ENCODE measurements at places on chromosomes 5 and 9.

GRCh38 chr5:102532123-102532522 lies 33.3 kb upstream of the SLCO6A1 start:
- DNase-seq: no peak

GRCh38 chr9:23254404-23255184 lies 571.4 kb downstream of the ELAVL2 start:
- DNase-seq: no peak

GRCh38 chr9:115058684-115059315 lies 59.2 kb downstream of the TNC start:
- no peak for DNase-seq

- no peak for DNase-seq
Observed at GRCh38 chr5:91632871-91633270, 249.8 kb upstream of the ARRDC3 start.

DNA sequence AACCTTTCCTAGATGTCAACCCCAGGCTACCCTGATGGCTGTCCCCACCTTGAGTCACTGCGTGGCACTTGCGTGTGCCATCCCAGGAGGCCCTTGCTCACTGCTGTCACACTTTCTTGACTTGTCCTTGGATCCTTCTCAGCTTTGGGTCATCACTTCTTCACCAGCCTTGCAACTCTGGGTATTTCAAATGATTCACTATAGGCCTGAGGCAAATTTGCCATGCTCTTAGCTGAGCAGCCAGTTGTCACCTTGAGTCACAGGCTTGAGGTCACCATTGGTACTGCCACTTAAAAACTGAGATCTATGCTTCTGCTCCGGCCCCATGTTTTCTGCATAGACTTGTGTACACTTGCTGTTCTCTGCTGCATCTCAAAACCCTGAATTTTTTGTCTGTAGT lies 84.7 kb downstream of the BASP1 start:
- no peak for DNase-seq

DNA sequence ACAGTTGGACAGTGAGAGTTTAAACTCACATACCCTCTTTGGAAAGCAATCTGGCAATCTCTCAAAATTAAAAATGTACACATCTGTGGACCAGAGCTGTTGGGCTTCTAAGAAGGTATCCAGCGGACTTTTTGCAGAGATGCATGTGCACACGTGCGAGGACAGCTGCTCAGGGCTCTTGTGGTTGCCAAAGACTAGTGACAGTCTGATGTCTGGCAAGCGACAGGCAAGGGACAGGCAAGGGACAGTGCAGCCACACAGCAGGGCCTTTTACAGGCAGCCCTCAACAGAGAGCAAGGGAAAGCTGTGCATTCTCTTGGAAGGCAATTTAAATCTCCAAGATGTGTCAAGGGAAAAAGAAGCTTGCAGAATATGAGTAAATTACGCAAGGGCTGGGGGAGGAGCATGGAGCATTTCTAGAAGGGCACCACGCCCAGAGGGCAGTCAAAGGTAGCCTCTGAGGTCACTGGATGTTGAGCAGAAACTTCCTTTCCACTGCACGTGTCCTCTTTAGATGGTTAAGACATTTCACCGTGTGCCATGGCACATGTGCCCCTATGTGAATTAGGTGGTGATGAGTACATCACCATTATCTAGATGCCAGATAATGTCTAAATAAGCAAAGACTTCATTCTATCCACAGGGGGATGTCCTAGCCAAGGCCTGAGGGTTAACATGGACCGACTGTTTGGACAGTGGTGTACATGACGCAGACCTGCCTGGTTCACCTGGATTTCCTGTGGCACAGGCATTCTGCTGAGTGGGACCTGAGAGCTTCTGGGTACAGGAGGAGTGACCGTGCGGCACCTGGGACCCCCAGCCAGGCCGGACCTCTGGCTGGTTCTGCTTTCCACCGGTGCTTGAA lies 9.1 kb downstream of the GFPT2 start:
- no peak for DNase-seq

DNA sequence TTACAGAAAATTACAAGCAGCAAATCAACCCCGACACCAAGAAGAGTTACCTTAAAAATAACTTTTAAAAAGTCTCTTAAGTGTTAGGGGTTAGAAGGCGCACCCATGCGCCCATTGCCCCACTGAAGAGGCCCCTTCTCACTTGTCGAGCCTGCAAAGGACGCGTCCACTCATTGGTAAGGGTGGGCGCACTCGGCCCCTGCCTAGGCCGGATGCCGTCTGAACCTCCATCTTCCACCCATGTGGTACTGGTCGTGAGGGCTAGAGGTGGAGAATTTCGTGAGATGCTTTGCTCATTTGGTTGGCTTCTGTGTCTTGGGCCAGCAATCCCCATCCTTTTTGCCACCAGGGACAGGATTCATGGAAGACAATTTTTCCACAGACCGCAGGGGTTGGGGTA lies 27.5 kb upstream of the LRRC14B start:
- DNase-seq: no peak

GRCh38 chr5:28748446-28748845 lies 1710.1 kb upstream of the CDH9 start:
- DNase-seq: no peak

GRCh38 chr5:169707686-169708085 lies 70.6 kb downstream of the DOCK2 start:
- DNase-seq: no peak

GRCh38 chr5:174323878-174324281 lies 278.4 kb downstream of the NSG2 start:
- no peak for DNase-seq

DNA sequence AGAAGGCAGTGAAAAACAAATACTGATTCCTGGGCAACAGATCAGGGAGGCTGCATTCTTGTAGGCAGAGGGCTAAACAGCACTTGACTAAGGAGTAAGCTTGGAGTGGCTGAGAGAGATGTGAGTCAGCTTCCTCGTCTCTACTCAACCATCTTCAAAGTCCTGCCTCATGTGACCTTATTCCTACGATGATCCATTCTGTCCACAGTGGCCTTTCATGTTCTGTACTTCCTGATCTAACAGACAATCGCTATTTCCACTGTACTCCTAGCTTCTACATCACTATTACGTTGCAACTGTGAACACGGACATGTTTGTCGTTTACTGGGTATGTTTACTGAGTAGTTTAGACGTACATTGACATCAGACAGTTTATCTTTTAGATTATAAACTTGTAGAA lies 365.4 kb downstream of the ARL15 start:
- DNase-seq: no peak

DNA sequence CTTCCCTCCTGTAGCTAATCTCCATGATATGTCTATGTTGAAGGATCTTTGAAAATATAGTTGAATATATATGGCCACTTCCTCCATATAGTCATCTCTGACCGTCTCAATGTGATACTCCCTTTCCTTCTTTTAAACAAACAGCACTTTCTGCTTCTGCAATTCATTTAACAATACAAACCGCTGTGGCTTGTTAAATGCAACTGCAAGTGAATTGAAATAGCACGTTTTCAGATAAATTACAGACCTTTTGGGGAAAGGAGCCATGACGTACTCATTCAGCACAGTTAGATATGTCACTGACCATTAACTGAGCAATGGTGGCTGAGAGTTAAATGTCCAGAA lies 82.5 kb downstream of the FBXO38 start:
- no peak for DNase-seq

- no peak for DNase-seq
Observed at GRCh38 chr9:70463877-70464276, 49.4 kb upstream of the KLF9 start.

DNA sequence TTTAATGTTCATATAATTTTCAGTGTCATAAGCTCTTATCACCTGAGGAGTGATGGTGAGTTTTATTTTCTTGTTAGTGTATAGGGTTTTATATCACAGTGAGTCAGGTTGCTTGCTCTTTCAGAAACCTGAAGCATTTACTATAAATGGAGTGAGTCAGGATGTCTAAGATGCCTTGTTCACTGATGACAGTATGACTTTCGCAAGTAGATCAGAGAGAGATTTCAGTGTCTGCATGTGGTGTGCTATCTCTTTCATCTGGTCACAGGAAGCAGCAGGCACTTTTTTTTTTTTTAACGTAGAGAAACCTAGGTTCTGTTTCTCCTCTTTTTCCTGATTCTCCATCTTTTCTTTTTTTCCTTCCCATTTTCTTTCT lies 237.1 kb downstream of the DMRTA1 start:
- no peak for DNase-seq

DNA sequence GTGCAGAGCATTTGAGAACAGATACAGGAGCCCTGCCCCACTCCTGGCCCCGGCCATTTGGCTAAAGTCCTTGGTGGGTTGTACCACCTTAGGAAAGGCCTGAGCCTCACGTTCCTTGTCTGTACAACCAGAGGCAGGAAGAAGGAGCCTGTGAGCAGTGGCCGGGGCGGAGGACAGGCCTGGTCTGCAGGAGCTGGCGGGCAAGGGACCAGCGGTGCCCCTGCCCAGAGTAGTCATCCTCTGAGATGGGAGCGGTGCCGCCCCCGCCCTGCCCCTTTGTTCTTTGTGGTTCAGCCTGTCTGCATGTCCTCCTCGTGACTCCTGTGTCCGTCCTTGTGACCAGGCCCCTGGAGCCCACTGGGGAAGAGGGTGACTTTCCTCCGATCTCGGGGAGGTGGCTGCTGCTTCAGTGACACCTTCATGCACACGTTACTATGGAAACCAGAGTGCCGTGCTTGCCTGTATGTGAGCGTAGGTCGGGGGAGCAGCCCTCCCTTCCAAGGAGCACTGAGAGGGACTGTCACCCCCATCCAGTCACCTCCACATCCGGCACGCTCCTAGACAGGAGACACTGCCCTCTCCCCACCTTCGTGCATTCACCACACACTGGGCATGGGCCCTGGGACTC lies 42.9 kb downstream of the UNC5A start:
- DNase-seq: no peak

GRCh38 chr9:95003689-95004410 lies 277.4 kb downstream of the AOPEP start:
- DNase-seq: no peak

DNA sequence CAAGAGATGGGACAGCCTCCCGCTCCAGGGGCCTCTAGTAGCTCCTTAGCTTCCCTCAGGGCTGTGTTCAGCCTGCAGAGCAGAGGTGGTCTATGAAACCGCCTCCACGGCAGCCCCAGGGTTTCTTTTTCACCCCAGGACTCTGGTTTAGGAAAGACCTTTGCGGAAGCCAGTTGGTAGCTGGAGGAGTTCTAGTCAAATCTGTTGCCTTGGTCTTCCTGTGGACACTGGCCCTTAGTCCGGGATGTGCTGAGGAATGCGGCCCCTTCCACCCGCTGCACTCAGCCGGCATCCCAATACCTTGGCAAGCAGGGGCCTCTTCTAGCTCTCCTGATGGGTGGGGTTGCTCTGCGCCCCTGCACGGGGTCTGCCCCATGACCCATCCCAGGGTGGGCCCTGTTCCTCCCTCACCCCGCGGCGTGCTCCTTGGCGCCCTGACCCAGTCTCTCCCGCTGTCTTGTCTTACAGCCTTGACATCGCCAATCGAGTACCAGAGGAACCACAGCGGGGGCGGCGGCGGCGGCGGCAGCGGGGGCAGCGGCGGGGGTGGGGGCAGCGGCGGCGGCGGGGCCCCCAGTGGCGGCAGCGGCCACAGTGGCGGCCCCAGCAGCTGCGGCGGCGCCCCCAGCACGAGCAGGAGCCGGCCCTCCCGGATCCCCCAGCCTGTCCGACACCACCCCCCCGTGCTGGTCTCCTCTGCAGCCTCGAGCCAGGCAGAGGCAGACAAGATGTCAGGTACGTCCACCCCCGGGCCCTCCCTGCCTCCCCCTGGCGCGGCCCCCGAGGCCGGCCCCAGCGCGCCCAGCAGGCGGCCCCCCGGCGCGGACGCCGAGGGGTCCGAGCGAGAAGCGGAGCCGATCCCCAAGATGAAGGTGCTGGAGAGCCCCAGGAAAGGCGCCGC lies 94.3 kb upstream of the OTULINL start:
- no peak for DNase-seq

GRCh38 chr5:97544240-97544639 lies 361.2 kb upstream of the RIOK2 start:
- no peak for DNase-seq

GRCh38 chr5:13580058-13580457 lies 364.4 kb downstream of the DNAH5 start:
- DNase-seq: no peak

DNA sequence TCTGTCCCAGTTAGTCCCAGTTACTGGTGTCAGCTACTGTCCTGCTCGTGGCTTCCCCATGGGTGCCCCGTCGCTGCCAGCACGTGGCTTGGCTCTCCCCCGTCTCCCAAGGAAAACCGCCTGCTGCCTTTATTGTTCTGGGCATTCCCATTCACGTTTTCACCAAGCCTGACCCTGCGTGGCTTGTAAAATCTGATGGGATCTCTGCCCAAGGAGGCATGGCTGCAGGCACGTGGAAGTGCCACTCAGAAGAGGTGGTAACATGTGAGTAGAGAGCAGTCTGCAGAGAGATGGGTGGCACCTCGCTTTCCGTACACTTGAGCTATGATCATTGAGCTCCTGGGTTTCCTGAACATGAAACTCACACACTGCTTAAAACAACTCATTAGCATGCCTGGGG lies 429.2 kb upstream of the KLF4 start:
- DNase-seq: no peak

DNA sequence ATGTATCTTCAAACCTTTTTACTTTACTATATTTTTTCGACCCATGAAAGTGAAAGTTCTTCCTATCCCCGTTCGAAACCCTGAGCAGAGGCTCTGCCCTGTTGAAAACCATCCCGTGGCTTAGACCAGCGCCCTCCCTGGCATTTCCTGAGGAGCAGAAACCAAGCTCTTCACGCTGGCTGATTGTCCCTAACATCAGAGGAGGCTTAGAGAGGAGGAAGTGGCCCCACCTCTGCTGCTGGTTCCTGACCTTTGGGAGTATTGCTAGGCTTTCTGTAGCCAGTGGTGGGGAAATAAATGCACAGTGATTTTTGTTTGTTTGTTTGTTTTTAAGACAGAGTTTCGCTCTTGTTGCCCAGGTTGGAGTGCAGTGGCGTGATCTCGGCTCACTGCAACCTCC lies 4.2 kb upstream of the PTGES start:
- no peak for DNase-seq

- DNase-seq: no peak
Observed at GRCh38 chr5:169325273-169325672, 24.3 kb upstream of the SLIT3 start.

DNA sequence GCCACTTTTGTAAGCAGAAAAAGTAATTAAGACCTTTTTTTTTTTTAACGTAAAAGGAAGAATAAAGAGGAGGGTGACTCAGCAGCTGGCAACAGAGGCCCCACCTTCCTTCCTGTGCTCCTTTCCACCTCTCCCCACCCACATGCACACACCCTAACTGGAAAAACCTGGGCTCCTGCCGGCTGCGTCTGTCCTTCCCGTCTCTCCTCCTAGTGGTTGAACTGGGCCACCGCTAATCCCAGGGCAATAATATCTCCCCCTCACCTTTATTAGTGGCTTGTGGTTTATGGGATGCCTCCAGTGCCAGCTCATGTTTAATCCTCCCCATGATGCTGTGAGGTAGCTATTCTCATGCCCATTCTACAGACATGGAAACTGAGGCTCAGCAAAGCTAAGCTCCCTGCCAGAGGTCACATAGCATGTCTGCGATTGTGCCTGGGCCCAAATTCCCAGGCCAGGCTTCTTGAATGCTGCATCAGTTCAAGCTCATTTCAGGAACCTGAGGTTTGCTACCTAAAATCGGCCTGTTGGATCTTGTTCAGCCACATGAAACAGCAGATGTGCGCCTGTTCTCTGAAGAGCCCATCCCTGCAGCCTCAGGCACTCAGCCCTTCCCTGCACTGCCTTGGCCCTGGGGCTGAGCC lies 60.9 kb upstream of the IL17B start:
- DNase-seq: no peak

- no peak for DNase-seq
Observed at GRCh38 chr9:89622933-89623861, 18.4 kb downstream of the GADD45G start.
